BJ (cell line): ENCODE measurements at places on chromosomes 2 and 18. TPM values are rescaled to one million over a fixed set of nuclear protein-coding genes. Genes with fewer than 3 reads are reported as not detected.

Gene SNRNP27
- polyA plus RNA-seq, result 14.3 and 33.9 TPM in 2 replicates

Gene SPP2
- not detected in 2 replicates for polyA plus RNA-seq

Gene SPDYA
- polyA plus RNA-seq, result 0.10 TPM in 1 of 2 replicates, not detected in the other

Gene DSG4
- polyA plus RNA-seq, result not detected in 2 replicates

Gene SEPTIN10
- 68.8 and 93.2 TPM in 2 replicates for polyA plus RNA-seq

Gene STK16
- polyA plus RNA-seq, result 41.6 and 64.2 TPM in 2 replicates

Gene SCYGR4
- polyA plus RNA-seq, result not detected in 2 replicates

Gene TSPYL6
- not detected in 2 replicates for polyA plus RNA-seq

Gene ACVR1C
- 0.01 and 0.04 TPM in 2 replicates for polyA plus RNA-seq

Gene WDR12
- polyA plus RNA-seq, result 10.6 and 26.3 TPM in 2 replicates

DNA sequence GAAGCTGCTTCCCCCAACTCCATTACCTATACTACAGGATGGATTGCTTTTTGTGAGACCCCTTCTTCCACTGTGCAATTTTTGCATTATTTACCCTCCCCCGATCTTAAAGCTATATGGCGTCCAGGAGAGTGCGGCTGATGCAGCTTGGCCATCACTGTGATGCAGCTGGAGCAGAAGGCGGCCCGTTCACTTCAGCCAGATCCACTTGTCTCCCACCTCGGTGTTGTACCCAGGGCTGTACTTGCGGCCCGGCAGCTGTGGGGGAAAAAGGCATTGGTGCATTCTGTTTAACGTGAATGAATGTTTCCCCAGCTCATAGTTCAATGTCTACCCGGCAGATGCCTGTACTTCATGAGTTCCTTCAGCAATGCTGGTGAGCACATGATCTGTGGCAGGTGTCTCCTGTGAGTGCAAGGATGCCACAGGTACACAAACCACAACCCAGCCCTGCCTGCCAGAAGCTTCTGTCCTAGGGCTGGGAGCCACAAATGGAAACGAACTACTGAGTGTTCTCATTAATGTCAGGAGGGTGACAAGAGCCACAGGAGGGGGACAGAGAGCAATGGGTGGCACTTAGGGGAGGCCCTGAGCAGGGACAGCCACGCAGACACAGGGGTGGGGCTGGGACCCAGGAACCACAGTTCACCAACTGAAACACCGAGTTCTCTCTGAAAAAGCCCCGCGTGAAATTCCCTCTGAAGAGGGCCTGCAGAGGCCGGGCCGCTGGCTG, 64.0 kb downstream of the NDUFA10 start:
- no peak for DNase-seq

DNA sequence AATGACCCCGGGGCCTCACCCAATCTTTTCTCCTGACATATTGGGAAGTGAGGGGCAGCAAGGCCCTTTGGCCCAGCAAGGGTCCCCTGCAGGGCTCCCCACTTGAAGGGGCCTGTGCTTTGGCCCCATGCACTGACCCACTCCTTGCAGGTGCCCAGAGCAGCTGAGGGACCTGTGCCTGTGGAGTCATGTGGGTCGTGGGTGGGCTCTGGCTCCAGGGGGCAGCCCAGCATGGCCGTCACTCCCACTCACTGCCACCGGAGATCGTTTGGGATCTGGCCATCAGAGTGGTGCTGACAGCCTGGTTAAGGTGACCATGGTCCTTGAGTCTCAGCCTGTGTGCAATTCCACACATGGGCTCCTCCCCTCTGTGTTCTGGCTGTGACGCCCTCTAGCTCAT, 31.7 kb upstream of the APCDD1 start:
- DNase-seq, result no peak

- DNase-seq, result no peak
Measured at GRCh38 chr2:202679980-202680379, 45.2 kb downstream of the FAM117B start.

DNA sequence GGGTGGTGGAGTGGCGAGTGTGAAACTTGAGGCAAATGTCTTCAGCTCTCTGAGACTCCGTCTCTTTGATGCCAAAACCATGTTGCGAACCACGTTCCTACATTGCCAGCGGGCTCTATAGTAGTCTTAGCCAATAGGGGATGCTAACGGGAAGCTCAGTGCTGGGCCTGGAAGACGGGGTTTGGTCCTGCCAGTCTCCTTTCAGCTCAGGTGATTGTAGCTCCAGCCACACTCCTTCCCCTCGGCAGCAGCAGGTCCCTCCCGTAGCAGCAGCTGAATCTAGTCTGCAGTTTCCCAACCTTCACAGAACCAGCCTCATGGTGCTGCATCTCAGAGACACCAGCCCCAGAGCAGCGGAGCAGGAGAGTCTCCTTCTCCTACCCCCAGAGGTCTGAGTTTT, 109.7 kb downstream of the TFCP2L1 start:
- no peak for DNase-seq

GRCh38 chr2:26432859-26433258, 31.1 kb downstream of the DRC1 start:
- no peak for DNase-seq

DNA sequence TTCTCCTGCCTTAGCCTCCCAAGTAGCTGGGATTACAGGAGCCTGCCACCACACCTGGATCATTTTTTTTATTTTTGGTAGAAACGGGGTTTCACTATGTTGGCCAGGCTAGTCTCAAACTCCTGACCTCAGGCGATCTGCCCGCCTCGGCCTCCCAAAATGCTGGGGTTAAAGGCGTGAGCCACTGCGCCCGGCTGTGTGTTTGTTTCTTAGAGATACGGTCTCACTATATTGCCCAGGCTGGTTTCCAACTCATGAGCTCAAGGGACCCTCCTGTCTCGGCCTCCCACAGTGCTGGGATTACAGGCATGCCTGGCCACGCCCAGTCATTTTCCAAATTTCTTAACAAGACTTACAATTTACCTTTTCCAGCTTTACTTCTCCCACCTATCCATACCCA, 940 bp upstream of the MRPL19 start:
- DNase-seq, result no peak

- DNase-seq, result no peak
Measured at GRCh38 chr2:200403814-200404213, 97.3 kb downstream of the SPATS2L start.

DNA sequence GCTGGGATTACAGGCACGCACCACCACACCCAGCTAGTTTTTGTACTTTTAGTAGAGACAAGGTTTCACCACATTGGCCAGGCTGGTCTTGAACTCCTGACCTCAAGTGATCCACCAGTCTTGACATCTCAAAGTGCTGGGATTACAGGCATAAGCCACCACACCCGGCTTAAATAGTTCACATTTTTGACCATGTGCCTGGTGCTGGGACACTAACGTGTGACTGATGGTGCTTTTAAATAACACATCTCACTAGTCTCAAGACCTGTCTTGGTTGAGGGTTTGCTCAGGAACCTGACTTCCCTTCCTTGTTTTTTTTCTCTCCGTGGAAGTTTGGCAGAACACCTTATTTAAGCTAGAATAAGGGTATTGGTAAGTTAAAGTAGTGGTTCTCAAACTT, 8.5 kb downstream of the FMNL2 start:
- DNase-seq, result no peak

- no peak for DNase-seq
Measured at GRCh38 chr2:182522972-182523473, 96.2 kb upstream of the PDE1A start.

DNA sequence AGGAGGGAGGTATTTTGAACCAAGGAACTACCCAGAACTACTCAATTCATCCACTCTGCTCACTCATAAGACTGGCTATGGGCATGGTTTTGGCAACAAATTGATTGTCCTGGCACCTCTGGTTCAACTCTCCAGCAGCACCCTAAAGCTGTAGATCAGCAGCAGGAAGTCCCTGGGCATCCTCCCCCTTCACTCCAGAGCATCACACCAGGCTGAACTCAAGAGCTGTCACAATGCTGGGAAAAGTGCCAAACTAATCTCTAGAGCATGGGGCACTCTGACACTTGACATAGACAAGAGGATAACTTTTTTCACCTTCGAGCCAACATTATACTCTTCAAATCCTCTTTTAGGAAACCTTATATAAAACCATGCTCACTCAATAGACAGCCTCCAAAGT, 154.1 kb upstream of the RBBP8 start:
- DNase-seq, result no peak

DNA sequence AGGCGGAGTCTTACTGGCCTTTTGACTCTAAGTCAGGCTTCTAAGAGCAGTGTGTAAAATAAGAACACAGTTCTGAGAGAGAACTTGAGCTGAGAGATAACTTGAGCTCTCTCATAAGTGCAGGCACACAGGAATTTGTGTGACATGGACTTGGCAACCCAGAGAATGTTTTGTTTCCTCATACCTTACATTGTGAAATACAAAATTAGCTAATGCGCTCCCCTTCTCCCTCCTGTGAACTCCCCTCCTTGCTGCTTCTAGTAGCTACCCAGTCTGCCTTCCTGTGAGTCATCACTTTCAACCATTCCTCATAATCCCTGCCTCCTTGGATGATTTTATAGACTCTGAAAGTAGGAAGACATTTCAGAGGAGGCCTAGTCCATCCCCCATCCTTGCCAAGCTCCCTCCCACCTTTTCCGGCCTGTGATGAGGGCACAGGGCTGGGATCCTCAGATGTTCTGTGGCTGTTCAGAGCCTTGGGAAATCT, 22.6 kb downstream of the FER1L5 start:
- peak; percentile 99 for DNase-seq
